ENCODE measurements at places on chromosomes 3 and 15.

DNA sequence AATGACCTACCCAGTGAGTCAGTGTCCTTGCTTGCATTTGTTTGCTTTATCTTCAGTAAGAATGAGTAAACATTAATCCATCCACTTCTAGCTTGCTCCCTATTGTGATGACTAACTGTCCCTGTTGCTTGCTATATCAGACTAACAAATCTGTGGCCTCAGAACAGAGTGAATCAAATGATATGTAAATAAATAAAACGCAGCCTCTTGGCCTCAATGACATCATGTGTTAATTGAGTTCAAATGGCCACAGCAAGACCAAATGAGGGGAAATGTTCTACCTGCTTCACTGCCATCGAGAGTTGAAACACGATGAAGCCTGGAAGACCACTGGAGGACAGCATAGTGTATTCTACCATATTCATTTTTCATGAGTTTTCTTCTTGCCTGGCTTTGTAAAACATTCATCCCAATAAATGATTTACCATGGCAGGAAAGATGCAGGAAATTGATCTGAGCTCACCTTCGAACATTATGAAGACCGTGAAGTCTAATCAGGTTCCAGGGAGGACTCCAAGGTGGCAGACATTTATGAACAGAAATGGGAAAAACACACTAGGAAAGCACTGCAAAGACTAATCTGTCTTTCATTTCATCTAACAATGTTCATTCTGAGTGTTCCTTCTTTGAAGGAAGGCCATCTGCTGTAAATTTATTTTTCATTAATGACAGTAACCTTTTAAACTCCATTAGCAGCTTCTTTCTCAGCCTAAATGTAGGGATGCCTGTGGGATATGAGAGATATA is 1144.5 kb downstream of the TUSC7 start:
- no peak for DNase-seq

- no peak for DNase-seq
Observed at GRCh38 chr3:132637590-132637989, 22.0 kb downstream of the ACAD11 start.

- peak; percentile 28 for DNase-seq
Observed at GRCh38 chr3:69082805-69083204, 1.9 kb upstream of the ARL6IP5 start.

- no peak for DNase-seq
Observed at GRCh38 chr15:60994963-60995475, 234.1 kb downstream of the RORA start.

All from amniotic stem cell (primary cell).